ENCODE measurements at places on chromosomes 1 and 21.

DNA sequence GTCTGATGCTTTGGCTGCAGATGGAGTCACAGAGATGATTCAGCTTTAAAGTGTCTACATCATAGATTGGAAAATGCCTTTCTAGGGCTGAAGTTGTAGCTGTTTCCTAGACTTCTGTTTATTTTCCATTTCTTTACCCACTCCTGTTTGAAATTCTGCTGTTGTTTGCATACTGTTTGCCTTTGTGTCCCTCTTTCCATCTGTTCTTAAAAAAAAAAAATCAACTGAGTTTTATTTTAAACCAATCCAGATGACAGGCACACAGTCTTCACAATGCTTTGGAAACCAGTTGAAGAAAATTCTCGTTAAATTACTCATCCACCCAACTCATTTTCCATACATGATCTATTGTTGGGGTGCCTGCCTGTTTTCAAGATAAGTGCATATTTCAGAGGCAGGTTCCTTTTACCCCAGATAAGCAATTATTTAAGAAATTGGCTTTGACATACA, 245.9 kb downstream of the DISC1 start:
- no peak for DNase-seq

DNA sequence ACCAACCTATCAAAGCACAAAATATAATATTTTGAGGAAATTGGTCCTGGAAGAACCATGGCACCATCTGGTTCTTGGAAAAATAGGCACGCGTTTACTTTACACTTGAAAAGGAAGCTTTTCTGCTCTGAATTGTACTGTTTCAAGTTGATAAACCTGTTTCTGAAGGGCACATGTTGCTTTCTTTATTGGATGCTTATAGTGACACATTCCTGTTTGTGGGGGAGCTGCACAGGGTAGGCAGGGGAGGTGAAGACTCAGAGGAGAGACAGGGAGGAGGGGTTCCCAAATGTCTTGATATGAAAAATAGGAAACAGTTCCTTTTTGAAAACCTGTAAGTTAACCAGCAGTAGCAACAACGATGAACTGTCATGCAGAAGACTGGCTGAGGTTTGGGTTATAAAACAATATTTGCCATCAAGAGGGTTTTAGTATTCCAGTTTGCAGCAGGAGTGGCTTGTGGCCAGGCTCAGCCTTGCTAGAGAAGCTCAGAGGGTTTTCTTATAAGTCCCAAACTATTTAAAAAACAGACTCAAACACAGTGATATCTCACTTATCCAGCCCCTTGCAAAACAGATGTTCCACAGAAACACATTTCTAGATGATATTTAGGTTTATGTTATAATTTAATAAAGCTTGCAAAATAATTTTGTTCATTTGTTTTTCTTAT, 127.0 kb upstream of the MROH9 start:
- DNase-seq, result no peak

DNA sequence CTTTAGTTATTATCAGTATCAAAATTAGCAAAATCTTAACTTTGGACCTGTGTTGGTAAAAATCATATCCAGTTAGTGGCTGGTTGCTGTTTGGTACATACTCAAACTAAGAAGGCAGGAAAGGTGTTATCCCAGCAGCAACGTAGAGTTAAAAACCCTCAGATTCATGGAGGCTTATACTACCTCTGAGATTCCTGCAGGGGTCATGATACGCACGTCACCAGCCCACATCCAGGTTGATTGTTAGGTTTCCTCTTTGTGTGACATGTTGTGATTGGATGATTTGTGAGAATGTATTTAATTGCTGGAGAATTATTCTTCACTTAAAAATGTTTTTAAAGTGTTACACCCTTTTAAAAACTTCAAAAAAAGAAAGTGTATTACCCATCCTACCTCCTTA, 423.3 kb upstream of the ADGRL2 start:
- DNase-seq, result no peak

DNA sequence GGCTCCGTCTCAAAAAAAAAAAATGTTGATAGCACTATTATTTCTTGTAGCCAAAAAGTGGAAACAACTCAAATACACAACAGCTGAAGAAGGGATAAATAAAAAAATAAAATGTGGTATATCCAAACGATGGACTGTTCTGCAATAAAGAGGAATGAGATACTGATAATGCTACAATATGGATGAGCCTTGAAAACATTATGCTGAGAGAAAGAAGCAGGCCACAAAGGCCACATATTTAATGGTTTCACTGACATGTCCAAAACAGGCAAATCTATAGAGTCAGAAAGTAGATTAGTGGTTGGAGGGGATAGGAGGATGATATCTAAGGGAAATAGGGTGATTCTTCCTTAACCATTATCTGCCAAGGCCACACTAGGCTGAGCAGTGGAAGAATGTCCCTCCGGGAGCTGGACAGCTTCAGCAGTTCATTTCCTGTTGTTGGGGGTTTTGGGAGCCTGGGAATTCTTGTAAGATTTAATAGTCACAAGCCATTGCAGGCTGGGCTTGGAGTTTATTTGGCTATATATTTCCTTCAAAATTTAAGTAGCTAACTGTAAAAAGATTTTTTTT, 53.5 kb downstream of the ST3GAL3 start:
- no peak for DNase-seq

DNA sequence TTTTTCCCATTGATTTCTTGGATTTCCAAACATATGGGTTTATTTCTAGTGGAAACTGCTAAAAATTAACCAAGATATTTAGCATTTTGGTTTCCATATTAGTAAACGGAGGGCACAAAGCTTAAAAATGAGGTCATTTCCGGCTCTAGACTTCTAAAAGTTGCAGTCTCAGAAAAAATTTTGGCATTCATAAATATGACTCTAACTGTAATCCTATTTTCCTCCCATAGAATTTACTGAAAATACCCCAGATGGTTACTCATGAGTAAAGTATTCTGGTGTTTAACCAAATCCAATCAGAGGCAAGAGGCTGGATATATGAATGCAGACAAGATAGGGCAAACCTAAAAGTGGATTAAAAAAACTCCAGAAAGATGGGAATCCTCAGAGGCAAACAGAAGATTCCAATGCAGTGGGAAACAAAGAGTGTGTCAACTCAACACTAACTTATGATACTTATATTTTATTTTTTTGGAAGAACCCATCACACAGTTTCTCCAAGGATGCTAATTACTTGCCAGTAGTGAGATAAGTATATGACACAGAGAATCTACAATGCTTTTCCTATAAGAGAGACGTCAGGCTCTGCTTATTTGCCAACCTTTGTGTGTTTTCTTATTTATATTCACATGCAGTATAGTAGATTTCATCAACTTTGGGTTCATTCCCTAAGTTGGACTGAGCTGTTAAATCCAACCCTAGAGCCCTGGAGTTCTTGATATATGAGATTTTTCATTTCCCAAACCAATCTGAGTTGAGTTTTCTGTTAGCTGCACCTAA, 90.1 kb upstream of the BCL10 start:
- DNase-seq, result no peak

GRCh38 chr1:30677471-30677870, 45.9 kb downstream of the MATN1 start:
- no peak for DNase-seq

GRCh38 chr1:54471588-54471987, 65.4 kb upstream of the SSBP3 start:
- no peak for DNase-seq

DNA sequence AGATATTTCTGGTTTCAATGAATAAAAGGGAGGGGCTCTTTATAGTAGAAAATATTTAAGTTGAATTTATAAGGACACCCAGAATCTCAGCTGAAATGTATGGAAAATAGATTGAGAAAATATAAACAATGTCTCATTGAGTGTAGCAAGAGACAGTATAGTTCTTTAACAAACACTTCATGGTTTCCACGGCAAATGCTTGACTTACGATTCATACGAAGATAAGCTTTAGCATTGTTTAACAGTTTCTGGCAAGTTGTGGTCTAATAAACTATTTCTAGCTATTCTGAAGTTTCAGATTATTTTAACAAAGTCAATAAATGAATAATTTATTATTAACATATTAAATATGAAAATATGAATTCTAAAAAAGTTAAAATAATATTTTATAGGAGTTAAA, 1419.4 kb downstream of the KCNT2 start:
- no peak for DNase-seq

GRCh38 chr1:235998812-235999211, 66.1 kb downstream of the NID1 start:
- no peak for DNase-seq

DNA sequence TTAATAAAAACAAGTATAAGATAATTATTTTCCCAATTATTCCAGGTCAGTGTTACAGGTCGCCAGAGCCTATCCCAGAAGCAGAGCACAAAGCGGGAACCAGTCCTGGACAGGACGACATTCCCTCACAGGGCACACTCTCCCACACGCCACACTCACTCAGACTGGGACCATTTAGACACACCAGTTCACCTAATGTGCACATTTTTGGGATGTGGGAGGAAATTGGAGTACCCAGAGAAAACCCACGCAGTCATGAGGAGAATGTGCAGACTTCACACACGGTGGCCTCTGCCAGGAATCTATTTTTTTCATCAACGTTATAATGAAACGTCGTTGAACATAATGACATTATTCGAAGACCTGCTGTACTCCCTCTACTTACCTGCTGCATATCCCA, 20.5 kb upstream of the NRDC start:
- DNase-seq, result no peak

GRCh38 chr1:111704776-111705175, 34.4 kb downstream of the INKA2 start:
- DNase-seq, result no peak

Data from NCI-H1092 (cell line).